ENCODE measurements at places on chromosomes 4 and X.

DNA sequence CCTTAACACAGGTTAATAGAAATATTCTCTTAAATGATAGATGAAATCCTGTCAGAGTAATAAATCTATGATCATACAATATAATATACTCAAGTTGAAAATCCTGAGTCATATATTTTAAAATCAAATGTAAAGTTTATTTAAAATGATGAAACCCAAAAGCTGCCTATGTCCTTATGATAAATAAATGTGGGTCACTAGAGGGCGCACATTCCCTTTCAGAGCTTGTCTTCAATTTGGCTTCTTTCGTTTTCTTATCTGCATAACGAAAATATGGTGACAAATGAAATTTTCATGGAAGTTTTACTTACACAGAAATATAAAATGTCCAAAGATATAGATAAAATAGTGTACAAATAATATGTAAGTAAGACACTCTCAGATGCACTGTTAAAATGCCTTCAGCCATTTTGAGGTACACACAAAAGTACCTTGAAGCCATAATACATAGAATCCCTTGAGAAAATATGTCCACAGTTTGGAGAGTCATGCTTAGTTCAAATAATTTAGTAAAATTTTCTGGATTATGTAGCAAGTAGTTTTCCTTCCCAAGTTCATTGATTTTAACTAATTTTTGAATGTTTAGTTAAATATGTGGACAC is 680.4 kb downstream of the DMD start:
- peak; percentile 61 for DNase-seq

- DNase-seq = no peak
Measured at GRCh38 chr4:54118850-54119589, 19.1 kb downstream of the GSX2 start.

DNA sequence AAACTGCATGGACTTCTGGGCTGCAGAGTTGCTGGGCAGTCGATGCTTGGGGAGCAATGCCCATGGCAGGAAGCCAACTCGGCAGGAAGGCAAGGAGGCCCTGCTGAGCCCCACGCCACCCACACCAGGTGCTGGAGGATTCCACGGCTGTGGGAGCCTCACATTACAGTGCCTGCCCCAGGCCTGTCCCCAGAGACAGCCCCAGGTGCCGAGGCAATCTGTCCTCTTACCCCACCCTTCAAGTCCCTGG is 53.9 kb downstream of the HMX1 start:
- DNase-seq = no peak

- DNase-seq = no peak
Measured at GRCh38 chr4:64598066-64598465, 188.8 kb upstream of the TECRL start.

Measured in GM23338 (cell line).